ENCODE measurements at places on chromosomes 1 and 21. TPM values are rescaled to one million over a fixed set of nuclear protein-coding genes. Genes with fewer than 3 reads are reported as not detected.

Gene OPRD1
- total RNA-seq, result not detected

Gene KRTAP13-2
- not detected for total RNA-seq

Gene EXTL1
- not detected for total RNA-seq

Gene AIM2
- total RNA-seq, result not detected

Gene KIRREL1
- total RNA-seq, result 21.2 TPM

Gene LDLRAD2
- 0.12 TPM for total RNA-seq

Gene OR2L5
- total RNA-seq, result not detected

Gene ERVH48-1
- total RNA-seq, result not detected

Gene DCDC2B
- not detected for total RNA-seq

Gene RIMKLA
- total RNA-seq, result 0.74 TPM

Gene MTARC1
- total RNA-seq, result 9.4 TPM

Gene CSF3R
- not detected for total RNA-seq

Gene VPS13D
- 7.0 TPM for total RNA-seq

Gene UQCRHL
- 6.2 TPM for total RNA-seq

Gene ASTN1
- not detected for total RNA-seq

Gene DEPDC1
- 12.4 TPM for total RNA-seq

Gene RBM11
- not detected for total RNA-seq

Gene TCEA3
- total RNA-seq, result 0.38 TPM

Gene PTPRF
- 73.3 TPM for total RNA-seq

Gene IFNLR1
- total RNA-seq, result 1.1 TPM

Gene SPRR1A
- not detected for total RNA-seq

Gene INAVA
- total RNA-seq, result 39.8 TPM

Gene S100A7
- not detected for total RNA-seq
